ENCODE measurements at places on chromosomes 1 and 21.

DNA sequence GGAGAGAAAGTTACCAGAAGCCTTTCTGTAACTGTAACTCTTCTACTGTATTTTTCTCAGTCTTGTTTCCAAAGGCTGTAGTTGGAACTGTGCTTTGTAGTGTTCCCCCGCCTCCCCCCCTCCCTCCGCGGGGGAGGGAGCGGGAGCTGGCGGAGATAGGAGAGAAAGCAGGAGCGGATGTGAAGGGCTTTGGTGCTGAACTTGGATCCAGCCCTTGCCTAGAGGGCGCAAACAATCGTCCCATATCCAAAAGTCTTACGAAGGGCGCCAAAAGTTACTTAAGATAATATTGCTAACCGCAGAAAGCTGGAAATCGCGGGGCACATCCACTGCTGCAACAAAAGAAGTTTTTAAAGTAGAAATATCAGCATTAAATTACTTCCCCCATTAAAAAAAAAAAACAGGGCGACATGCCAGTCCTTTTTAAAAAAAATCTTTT, 2.4 kb upstream of the NFIA start:
- no peak for DNase-seq

- DNase-seq = no peak
Observed at GRCh38 chr1:36239941-36240637, 15.8 kb downstream of the THRAP3 start.

DNA sequence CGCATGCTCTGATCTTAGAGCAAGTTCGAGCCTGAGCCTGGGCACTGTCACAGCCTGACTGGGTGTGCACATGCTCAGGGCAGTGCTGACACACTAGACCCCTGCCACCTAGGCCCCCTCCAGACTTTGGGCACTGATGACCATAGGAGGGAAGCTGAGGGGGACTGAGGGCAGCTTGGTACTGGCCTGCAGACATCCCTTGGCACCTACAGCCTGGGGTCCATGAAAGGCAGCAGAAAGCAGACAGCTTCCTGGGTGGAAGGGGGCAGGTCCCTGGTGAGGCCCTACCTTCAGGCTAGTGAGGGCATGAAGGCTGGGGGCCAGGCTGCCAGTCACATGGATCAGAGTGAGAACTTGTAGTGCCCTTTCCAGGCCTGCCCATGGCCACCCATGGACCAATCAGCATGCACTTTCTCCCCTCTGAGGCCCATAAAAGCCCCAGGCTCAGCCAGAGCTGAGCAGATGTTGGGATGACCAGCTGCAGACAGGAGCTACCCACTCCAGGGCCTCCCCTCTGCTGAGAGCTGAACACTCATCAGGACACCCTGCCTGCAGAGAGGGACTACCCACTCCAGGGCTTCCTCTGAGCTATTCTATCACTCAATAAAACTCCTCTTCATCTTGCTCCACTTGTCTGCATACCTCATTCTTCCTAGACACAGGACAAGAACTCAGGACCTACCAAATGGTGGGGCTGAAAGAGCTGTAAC, 680.8 kb downstream of the MATN1 start:
- DNase-seq = no peak

DNA sequence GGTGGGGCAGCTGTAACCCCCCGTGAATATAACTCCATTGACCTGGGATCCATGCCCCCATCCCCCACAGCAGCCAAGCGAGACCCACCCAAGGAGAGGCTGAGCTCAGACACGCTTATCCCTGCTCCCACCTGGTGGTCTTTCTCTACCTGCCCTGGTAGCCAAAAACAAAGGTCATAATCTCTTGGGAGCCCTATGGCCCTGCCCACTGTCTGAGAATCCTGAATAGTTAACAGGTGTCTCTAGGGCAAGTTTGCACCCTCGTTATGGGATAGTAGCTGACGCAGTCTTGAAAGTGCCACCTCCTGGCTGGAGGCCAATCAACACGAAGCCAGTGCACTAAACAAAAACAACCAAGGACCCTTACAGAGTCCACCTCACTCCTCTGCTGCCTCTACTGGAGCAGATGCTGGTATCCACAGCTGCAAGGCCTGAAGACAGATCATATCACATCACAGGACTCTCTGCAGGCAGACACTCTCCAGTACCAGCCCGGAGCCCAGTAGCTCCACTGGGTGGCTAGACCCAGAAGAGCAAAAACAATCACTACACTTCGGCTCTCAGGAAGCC, 134.3 kb upstream of the C1orf174 start:
- no peak for DNase-seq

- DNase-seq = no peak
Observed at GRCh38 chr1:109937738-109938137, 27.1 kb downstream of the CSF1 start.

DNA sequence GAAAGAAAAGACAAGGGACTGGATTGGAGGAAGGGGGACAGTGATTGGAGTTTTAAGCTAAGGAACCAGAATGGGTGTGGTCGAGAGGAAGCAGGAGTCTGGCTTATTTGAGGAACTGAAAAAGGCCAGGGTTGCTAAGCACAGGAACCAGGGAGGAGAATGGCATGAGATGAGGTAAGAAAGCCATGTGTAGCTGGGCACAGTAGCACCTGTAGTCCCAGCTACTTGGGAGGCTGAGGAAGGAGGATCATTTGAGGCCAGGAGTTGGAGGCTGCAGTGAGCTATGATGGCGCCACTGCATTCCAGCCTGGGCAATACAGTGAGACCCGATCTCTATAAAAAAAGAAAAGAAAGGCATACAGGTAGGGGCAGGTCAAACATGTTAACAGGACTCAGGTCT, 8.1 kb upstream of the KHDRBS1 start:
- DNase-seq = no peak

- DNase-seq = no peak
Observed at GRCh38 chr1:32893198-32894018, 7.1 kb downstream of the HPCA start.

GRCh38 chr1:162835157-162835899, 25.6 kb downstream of the CCDC190 start:
- DNase-seq = no peak

GRCh38 chr1:54774820-54775498, 10.6 kb upstream of the PARS2 start:
- DNase-seq = no peak

DNA sequence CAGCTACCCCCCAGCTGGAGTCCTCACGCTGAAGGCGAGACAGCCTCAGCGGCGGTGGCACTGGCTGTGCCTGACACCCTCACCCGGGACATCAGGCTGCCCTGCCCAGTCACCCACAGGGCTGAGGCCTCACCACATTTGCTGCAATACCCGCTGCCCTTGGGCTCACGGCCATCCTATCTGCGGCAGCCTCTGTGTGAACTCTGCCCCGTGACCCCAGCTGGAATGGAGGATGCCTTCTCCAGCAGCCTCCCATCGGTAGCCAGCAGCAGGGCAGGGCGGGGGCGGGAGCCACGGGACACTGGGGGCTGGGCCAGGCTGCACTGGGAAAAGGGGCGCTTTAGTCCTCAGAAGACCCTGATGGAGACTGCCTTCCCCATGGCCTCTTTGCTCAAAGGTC, 112.4 kb upstream of the ZBTB40 start:
- DNase-seq = no peak

DNA sequence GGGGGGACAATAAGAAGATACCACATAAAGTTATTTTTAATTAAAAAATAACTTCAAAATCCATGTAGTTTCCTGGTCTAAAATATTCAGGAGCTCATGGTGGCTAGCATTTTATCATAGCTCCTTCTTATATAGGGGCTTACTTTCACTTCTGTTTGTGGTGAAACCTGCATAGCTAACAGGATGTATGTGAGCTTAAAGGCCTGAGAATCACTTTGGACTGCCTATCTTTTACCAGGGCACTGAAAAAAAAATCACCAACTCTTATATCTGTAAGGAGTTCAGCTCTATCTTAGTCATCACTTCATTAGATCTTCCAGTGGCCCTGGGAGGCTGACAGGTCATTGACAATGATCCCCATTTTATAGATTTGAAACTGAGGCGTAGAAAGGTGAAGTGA, 21.3 kb downstream of the UROD start:
- DNase-seq = no peak

DNA sequence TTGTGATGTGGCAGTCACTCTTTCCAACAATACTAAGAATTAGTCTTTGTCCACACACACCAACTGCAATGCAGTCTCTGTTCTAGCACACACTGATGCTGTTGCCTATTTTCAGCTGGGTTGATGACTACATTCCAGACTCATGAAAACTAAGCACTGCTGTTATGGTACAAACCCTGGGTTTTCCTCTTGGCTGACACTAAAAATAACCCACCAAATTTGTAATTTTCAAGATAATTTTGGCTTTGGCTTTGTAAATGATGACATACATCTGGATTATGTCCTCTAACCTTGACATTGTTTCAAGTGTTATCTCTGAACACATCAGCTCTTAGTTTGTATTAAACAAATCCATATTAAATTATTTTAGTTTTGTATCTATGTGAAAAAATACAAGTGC, 444.8 kb downstream of the PTPRC start:
- DNase-seq = peak; percentile 3

Measured in AG04449 (cell line).